Peyer's patch (tissue), 4 donors: ENCODE measurements at places on chromosomes 3 and 15. TPM values are rescaled to one million over a fixed set of nuclear protein-coding genes. Genes with fewer than 3 reads are reported as not detected.

DNA sequence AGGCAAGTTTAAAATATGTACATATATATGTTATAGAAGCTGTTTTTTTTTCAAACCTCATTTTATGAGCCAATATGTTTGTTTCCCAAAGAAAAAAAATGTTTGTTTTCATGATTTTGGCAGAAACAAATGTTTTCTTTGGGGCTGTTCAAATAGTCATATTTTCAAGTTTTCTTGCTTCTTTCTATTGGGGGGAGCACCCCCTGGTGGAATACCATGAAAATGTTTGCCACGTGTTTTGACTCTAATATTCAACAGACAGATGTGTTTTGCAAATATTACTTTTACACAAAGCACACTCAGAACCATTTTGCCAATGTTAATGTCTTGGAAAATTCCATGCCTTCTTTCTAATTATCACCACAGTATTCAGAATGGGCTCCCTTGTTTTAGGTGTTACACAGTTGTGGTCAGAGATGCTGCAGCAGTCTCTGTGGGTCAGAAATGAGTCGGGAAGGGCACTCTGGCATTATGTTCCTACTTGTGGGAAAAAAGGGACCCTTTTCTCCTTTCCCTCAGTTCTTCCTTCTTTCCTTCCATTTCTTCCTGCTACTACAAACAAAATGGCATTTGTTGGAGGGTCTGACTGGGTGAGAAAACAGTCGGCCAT is 817.0 kb downstream of the TUSC7 start:
- DNase-seq: no peak

- DNase-seq: no peak
These were observed 29.4 kb downstream of the ITGA11 start for GRCh38 chr15:68402432-68403160.

GRCh38 chr3:109910772-109911171 is 573.4 kb upstream of the DPPA4 start:
- DNase-seq: no peak

- DNase-seq: no peak
These were observed 56.9 kb downstream of the LRCH3 start for GRCh38 chr3:197847866-197848401.

GRCh38 chr15:81106560-81106959 is 27.5 kb upstream of the CFAP161 start:
- DNase-seq: peak; percentile 65

- DNase-seq: no peak
These were observed 38.4 kb downstream of the HHLA2 start for GRCh38 chr3:108334701-108335100.

- no peak for DNase-seq
These were observed 14.6 kb upstream of the IL17RD start for GRCh38 chr3:57179580-57180410.

- no peak for DNase-seq
These were observed 169.7 kb upstream of the BFSP2 start for GRCh38 chr3:133230195-133230594.

DNA sequence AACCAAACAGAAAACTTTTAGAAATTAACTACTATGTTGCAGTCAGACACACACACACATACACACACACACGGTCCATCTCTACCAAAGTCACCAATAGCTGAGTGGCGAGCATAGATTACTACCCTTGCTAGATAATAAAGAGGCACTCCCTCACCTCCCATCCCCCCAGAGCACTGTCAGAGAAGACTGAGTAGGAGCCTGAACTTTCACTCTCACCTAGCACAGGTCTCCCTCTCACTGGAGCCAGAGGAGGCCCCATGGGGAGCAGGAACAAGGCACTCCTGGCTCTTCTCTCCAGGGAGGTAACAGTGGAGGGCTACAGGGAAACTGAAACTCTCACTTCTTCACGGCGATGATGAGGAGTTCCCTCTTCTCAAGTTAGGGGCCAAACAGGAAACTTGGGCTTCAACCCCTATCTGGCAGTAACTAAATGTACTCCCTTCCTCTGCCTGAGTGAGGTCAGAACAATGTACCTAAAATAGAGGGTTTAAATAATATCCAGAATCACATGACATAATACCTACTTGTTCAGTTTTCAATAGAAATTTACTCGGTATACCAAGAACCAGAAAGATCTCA is 975.3 kb upstream of the GBE1 start:
- DNase-seq: no peak

DNA sequence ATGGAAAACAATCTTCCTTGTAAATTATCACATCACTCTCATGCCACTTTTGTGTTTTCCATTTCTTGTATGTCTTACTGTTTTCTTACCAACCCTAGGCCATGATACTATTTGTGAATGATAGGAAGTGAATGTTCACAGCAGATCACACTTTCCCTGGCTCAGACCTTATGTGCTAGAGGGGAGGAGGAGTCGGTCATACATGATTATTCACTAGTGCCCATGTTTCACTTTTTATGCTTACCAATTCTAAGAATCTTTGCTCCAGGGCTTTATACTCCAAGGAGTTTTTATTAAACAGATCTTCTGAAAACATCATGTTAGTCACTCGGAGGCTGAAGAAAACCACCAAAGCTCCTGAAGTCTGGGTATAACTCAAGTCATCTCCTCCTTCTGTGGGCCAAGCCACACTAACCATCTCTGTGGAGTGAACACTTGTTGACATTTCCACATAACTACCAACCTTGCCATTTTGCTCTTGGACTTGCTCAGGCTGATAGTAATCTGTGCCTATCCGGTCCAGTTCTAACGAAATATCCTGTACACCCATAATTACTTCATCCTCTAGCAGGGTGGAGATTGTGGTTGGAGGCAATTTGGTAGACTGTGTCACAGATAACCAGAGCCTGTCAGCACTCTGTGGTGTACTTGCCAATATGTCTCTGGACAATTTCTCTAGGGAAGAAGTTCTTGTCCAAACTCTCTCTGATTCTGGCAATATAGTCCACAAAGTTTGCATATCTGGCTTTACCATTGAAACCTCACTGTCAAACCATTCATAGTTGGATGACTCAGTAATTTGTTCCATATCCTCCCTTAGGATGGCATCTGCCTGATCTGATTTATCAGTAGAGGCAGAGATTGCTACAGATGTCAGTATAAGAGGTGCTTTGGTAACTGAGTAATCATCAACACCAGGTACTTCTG is 76.8 kb downstream of the IMPG2 start:
- DNase-seq: no peak

DNA sequence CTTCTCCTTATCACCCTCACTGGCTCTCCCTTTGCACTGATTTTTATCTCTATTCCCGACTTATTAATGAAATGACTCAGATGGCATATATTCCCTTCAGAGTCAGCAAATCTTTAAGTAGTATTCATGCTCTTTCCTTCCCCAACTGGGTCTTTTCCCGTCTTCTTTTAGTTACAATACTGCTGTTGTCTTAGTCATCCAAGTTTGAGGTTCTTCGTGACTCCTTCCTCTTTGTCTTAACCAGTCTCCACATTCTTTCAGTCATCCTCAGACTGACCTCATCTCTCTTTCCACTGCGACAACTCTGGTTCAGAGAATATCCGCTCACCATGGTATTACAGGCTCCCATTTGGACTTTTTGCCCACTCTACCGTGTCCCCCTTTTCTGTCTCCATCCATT is 12.4 kb downstream of the WDR5B start:
- no peak for DNase-seq

The ESYT3 gene
- total RNA-seq: 2.3 TPM
